ENCODE measurements at places on chromosomes 4 and X. TPM values are rescaled to one million over a fixed set of nuclear protein-coding genes. Genes with fewer than 3 reads are reported as not detected.
A peak's percentile ranks its signal among the peaks of the same experiment; 100 is the strongest.

GRCh38 chrX:137278825-137279224, 245.0 kb upstream of the GPR101 start:
- DNase-seq: no peak

DNA sequence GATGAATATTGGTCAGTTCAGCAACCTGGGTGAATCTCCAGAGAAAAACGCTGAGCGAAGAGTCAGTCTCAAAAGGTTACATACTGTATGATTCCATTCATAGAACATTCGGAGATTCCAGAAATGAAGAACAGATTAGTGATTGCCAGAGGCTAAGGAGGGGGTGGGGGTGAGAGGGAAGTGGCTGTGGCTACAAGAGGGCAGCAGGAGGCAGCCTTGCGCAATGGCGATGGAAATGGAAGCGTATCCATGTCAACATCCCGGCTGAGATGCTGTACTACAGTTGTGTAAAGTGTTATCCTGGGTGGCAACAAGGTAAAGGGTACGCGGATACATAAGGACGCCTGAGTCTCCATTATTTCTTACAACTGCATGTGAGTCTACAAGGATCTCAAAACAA, 18.0 kb downstream of the LYAR start:
- DNase-seq: no peak

- DNase-seq: no peak
Observed at GRCh38 chr4:75995727-75996126, 5.0 kb upstream of the SDAD1 start.

GRCh38 chrX:115233497-115234455, at the start of gene LRCH2:
Gene LRCH2, minus strand, starts transcription at chrX:115234096. Its CDS starts 55 bp downstream, at chrX:115234041.
- DNase-seq: peak; percentile 69

GRCh38 chr4:113531572-113531971, 230.0 kb downstream of the CAMK2D start:
- DNase-seq: no peak

- DNase-seq: no peak
Observed at GRCh38 chrX:11781133-11781532, 23.1 kb downstream of the MSL3 start.

- no peak for DNase-seq
Observed at GRCh38 chr4:81845273-81845672, 373.6 kb upstream of the RASGEF1B start.

Gene EGF
- 1.1 TPM for total RNA-seq

- no peak for DNase-seq
Observed at GRCh38 chr4:56222514-56222913, 164.8 kb downstream of the AASDH start.

DNA sequence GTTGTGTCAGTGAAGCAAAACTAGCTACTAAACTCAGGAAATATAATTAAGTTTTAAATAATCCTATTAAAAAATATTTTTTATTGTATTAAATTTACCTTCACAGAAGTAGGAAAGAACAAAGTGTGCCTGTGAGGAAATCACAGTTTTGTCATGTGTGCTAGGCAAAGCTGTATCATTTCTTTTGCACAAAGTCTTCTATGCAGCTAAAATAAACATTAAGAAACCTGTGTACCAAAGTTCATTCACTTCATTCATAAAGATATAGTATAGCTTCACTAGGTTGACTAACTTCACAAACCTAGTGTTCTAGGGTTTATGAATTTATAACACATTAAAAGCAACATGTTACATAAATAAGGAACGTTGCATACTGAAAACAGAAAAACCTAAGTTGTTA, 131.0 kb downstream of the PDS5A start:
- DNase-seq: no peak

DNA sequence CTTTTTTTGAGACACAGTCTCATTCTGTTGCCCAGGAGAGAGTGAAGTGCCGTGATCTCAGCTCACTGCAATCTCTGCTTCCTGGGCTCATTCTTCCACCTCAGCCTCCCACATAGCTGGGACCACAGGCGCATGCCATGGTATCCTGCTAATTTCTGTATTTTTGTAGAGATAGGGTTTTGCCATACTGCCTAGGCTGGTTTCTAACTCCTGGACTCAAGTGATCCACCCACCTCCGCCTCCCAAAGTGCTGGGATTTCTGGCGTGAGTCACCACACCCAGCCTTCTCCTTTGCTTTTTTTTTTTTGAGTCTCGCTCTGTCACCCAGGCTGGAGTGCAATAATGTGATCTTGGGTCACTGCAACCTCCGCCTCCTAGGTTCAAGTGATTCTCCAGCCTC, 94.1 kb downstream of the PDS5A start:
- DNase-seq: no peak

DNA sequence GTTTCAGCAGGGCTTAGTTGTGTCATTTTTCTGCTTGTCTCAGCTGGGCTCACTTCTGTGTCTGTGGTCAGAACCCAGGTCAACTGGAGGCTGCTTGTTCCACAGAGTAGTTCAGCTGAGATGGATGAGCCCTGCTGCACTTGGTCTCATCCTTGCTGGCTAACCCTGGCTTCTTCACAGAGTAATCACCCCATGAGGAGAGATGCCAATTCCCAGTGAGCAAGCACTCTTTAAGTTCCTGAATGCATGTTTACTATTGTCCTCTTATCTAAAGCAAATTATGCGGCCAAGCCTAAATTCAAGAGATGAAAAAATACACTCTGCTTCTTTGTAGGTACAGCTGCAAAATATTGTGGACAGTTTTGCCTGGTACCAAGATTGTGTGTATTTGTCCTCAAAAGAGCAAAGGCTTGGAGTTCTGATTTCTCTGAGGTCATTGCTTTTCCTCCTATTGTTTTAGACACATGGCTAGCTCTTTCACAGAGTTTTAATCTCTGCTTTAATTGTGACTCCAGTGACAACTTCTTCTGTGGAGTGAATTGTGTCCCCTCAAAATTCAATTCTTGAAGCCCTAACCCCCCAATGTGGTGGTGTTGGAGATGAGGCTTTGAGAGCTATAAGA, 236.6 kb upstream of the ANKRD50 start:
- DNase-seq: no peak

DNA sequence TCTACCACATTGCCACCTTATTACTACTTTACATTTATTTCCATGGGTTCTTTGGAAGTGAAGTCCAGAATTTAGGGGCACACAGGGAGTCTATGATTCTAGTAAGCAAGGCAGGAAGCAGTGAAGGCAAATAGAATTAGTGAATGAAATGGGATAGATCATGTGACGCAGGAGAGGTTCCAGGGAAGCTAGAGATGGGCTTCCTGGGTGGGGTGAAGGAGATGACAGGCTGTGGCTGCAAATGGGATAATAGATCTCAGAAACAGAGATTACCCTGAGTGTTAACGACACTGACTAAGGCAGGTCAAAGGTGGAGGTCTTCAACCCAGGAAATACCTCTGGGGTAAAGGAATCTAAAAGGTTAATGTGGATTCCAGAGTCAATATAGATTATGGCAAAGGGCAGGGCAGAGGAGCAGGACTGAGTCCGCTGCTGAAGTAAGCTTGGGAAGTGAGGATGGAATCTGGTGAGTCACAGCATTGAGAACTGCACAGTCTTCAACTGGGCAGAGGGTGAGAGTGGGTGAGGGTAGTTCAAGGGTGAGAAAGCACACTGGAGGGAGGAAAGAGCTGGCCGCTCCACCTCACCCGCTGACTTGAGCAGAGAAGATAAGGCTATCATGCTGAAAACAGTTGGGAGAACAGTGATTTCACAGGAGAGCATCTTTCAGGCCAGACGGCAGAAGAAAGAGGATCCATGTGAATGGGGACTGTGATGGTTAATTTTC, 70.8 kb downstream of the ANXA3 start:
- DNase-seq: no peak

DNA sequence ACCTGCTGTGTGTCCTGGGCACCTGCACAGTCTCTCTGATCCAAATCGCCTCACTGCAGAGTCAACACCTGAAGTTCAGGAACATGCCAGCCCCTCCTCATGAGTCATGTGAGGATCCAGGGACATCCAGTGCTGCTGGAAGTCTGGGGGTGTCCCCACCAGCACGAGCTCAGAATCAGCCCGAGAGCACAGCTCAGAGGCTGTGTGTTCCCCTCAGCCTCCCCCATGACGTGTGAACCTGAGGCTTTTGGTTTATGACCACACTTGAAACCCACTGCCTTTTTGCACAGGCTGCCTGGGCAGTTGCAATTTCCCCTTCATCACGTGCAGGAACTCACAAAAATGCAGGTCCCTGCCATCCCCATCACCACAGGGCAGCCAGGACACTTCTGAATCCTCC, 47.1 kb downstream of the PPP2R2C start:
- DNase-seq: no peak

Gene PAGE4
- total RNA-seq: not detected

GRCh38 chr4:158164768-158165213, 8.0 kb downstream of the GASK1B start:
- DNase-seq: no peak

DNA sequence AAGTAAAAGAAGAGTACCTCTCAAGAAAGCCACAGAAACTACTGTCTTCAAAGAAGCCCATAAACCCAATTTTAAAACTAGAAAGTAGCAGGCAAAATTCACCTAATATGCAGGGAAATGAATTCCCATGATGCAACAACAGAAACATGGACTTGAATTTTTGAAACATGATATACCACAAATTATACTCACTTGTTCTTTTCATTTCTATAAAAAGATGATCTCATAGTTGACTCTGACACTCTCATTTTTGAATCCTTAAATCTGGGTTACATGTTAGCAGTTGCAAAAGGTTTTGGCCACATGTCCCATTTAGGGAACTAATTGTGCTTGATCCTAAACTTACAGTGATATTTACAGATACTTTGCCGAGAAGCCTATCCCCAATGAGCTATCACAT, 1130.8 kb downstream of the FAT4 start:
- no peak for DNase-seq

Gene FAM149A
- 6.6 TPM for total RNA-seq

DNA sequence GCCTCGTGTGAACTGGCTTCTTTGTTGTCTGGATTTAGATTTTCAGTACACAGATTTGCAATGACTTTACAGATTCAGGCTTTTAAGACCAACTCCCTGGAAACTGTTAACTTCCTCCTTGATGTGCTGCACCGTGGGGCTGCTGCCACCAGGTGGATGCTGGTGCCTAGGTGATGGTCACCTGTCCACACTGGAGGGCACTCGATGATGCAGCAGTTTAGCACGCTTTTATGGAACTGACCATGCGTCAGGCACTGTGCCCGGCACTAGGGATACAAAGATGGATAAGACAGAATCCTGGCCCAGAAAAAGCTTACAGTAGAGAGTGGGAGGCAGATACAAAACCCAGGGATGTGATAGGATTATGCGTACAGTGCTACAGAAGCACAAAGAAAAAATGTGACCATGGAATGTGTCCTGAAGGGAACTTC, 180.7 kb downstream of the CEP135 start:
- DNase-seq: peak; percentile 77

Gene LONRF3
- total RNA-seq: 0.33 TPM

Gene FREM3
- total RNA-seq: not detected

Data from H9 (cell line).